Stimulated activated CD8-positive, alpha-beta memory T cell treated with anti-CD3 and anti-CD28 coated beads, Interleukin-7, amount 100 ng/mL, for 1 hour (primary cell): ENCODE measurements at places on chromosomes 6 and 20.

GRCh38 chr20:35711588-35712209, 12.5 kb downstream of the ROMO1 start:
- DNase-seq: no peak

DNA sequence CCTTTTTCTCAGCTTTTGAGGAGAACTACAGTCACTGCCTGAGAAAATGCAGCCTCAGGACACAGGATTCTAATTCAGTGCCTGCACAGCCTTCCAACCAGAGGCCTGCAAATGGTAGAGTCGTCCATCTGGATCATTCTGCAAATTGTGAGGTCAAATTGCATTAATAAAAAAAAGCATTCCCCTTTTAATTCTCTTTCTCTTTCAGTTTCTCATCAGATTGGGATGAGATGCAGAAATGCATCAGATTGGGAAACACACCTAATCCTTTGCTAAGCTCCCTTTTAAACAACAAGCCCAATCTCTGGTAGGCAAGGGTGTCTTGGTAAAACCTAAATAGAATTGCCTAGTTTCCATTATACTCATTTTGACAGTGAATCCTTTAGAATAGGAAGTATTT, 838.8 kb downstream of the MAFB start:
- no peak for DNase-seq

DNA sequence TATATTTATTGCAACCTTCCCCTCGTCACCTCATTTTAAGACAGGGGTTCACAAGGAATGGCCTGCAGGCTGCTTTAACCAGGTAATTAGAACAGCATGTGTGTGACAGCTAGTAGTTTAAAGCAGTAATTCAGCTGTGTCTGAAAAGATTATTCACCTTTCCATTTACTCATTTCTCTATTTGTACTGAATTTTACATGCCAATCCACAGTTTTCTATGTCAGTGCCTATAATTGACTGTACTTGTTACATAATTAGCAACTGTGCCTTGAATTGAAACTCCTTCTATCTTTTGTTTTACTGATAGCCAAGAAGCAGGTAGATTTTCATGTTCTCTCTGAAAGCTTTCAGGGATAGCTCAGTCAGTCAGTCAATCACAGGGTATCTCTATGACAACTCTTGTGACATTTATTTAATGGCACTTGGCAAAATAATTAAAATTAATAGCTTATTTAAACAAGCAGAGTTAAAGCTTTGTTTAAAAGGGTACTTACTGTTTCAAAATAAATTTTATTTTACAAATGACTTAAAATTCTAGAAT, 214.0 kb downstream of the ZFAND3 start:
- DNase-seq: no peak

DNA sequence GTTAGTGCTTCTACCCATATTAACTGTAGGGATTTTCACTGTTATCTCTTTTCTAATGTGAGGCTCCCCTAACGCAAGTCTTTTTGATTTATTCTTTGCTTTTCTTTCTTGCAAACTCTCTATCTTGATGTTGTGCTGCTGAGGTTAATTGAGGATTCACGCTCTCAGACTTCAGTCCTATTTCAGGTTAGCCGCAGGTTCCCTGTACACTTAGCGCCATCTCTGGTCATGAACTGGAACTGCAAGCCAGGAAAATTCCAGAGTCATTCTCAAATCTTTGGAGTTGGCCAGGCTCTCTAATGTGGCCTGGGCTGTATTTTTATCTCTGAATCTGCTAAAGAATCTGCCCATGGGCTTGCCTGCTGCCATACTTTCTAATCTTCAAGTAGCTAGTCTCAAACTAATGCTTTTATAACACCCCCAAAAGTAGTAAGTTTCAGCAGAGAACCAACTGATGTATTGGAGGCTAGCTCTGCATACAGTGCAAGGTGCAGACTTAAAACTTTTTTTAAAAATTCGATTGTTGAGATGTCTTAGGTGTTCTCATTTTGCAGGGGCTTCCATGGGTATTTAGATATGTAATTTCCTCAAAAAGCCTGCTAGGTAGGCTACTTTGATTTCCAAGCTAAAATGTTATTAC, 91.1 kb upstream of the OPRM1 start:
- DNase-seq: no peak

DNA sequence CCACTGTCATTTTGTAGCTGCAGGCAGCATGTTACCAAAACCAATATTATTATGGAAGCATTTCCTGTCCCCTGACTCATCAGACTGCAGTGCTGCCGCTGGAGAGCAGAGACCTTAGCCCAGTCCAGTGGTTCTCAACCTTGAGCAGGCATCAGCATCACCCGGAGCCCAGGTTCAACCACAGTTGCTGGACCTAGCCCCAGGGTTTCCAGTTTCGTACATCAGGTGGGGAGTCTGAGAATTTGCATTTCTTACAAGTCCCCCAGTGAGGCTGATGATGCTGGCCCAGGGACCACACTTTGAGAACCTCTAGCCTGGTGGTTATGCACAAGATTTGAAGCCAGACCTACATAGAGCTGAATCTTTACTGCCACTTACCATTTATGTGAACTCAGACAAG, 47.3 kb downstream of the LY86 start:
- no peak for DNase-seq

DNA sequence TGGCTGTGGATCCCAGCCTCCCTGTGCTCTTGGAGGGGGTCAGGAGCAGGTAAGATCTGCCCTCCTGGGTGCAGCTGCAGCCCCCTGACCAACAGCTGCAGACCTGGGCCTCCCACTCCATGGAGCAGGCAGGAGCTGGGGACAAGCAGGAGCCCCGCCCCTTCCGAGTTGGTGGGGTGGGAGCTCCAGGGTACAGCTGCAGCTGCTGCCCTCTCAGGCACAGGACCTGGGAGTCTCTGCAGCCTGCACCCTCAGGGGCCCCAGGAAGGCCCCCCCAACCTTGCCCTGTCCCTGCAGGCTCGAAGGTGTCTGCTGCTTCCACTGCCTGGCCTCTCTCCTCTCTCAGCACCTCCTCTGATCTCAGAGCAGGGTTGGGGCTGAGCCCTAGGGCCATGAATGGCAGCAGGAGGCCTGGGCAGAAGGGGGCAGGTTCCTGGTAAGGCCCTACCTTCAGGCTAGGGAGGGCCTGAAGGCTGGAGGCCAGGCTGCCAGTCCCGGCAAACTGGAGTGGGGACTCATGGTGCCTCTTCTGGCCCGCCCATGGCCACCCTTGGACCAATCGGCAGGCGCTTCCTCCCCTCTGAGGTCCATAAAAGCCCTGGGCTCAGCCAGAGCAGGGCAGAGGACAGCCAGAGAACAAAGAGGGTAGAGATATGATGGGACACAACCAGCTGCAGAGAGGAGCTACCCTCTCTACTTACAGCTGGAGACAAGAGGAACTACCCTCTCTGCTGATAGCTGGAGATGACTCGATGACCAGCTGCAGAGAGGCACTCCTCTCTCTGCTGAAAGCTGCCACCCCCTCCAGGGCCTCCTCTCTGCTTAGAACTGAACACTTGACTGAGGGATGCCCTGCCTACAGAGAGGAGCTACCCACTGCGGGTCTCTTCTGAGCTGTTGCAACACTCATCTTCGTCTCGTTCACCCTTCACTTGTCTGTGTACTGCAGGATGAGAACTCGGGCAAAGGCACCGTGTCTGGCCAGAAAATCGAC, 7.8 kb upstream of the PACSIN1 start:
- DNase-seq: no peak

DNA sequence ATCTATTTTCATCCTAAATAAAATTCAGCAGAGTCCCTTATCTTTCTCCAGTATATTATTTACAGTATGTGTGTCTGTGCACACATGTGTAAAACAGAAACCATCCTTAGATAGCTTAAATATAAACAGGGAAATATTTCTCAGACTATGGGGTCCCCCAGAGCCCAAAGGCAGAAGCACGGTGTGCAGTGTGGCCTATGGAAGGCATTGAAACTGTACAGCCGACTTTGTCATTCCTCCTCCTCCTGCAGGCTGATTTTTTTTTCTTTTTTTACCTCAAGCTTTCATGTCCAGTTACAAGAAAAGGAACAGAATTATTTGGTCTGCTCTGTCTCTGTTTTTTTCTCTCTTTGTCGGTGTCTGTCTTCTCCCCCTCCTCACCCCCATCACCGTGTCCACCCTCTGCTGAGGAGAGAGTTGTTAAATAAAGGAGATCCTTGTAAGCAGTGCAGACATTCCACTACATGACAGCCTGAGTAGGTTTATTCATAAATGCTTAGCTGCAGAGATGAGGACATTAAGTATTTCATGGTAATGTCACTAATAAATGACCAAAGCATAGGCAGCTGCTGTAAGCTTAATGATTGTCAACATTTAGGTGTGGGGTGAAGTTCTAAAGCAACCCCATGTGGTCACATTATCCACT, 31.8 kb upstream of the SLC35D3 start:
- DNase-seq: no peak

- DNase-seq: no peak
Measured at GRCh38 chr20:17460119-17460518, 71.1 kb downstream of the BFSP1 start.

DNA sequence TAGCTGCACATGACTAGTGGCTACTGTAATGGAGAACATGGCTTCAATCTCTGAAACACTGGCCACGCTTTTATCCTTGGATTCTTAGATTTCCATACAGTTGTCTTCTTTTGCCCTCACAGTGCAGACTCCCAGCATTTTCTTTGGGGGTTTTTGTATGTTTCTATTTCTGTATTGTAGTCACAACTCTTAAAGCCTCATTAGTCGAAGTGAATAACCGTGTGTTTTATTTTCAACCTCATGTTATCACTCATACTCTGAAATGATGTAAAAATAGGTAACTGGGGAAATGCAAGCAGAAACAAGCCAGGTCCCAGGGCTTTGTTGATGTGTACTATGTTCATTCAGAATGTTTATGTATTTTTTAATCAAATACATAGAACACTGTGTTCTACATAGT, 162.9 kb downstream of the JARID2 start:
- DNase-seq: no peak

DNA sequence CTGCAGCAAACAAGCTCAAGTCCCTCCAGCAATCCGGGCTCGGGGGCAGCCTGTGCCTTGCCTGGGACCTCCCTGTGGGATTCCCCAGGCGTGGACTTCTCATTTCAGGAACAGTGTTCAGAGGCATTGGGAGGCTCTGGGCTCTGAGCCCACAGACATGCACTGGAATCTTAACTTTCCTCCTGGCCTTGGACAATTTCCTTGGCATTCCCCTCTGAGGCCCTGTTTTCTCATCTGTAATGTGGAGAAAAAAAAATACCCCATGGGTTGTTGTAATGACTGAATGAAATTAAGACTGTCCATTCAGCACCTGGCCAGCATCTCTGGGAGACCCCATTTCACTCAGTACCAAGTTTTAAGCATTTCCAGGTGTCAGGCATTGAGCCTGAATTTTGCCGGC, 17.6 kb downstream of the BPIFB4 start:
- DNase-seq: no peak

DNA sequence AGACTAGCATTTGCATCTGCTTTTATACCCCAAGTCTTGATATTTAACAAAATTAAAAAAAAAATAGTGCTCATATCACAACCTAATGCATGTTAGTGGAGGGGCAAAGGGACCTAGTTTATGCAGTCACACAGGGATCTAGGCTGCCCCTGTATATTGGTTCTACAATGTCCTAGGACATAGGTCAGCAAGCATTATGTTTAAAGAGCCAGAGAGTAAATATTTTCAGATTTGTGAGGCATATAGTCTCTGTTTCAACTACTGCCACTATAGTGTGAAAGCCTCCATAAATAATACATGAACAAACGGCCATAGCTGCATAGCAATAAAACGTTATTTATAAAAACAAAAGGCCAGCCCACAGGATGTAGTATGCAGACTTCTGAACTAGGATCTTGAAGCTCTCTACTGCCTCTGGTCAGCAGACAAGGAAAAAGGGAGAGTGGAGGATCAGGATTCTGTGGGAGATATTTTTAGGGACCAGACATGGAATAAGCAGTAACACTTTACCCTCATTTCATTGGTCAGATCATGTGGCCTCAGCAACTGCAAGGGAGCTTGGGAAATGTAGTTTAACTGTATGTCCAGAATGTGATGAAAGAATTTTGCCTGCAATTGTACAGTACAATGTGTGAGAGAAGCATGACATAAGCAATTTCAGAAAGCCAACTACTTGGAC, 414.2 kb upstream of the SPTLC3 start:
- no peak for DNase-seq

DNA sequence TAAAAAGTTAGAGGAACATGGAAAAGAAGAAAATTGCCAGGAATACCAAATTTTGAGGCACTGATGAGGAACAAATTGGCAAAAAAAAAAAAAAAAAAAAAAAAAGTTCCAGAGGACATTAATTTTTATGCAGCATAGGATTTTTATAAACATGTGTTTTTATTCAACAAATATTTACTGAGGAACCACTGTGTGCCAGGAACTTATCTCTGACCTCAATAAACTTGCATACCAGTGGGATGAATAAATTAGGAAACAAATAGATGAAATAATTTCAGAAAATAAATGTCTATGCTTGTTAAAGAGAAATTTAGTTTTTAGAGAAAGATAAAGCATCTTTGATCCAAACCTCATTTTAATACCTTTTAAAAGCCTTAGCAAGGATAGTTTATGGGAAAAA, 175.1 kb downstream of the PDE10A start:
- no peak for DNase-seq

GRCh38 chr20:29497261-29497671, 1760.2 kb upstream of the DEFB115 start:
- DNase-seq: no peak

- DNase-seq: no peak
Measured at GRCh38 chr20:59736366-59736765, 132.0 kb downstream of the PHACTR3 start.

DNA sequence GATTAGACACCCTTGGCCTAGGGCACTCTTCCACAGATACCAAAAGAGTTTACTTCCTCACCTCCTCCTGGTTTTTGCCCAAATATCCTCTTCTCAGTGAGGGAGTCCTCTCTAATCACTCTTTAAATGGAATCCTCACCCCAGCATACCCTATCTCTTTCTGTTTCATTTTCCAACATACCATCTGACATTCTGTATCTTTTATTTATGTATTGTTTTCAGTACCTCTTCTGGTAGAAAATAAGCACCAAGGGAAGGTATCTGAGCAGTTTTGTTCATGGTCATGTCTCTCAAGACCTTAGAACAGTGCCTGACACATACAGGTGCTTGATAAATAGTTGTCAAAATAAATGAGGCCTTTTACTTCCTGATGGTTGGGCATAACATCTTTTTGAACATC, 55.1 kb downstream of the KIAA0408 start:
- DNase-seq: no peak

- DNase-seq: no peak
Measured at GRCh38 chr20:41032271-41032670, 3.6 kb downstream of the TOP1 start.
